Non-pigmented ciliary epithelial cell (primary cell): ENCODE measurements at places on chromosomes 2 and 18.

- no peak for DNase-seq
These were observed 5.4 kb downstream of the NPPC start for GRCh38 chr2:231920795-231921194.

GRCh38 chr2:223418604-223419199 is 183.5 kb downstream of the SCG2 start:
- DNase-seq = no peak

- DNase-seq = no peak
These were observed 67.3 kb upstream of the TNP1 start for GRCh38 chr2:216927163-216927562.

- DNase-seq = no peak
These were observed 55.8 kb downstream of the DOCK10 start for GRCh38 chr2:224986477-224986876.

DNA sequence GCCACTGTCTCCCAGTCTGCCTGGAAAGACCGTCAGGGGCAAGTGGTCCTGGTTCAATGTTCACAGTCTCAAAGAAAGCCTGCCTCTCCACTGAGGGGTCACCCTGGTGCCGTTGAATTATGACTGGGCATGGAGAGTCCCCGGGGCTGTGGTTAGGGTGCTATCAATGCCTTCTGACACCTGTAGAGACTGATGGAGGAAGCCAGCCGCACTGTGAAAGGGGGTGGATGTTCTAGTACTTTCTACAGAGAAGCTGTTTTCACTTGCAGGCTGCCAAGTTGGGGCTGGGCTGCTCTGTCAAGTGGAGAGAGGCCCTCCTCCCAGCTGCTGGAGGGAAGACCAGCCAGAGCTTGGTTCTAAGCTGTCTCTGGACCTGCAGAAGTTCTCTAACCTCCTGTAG is 80.5 kb downstream of the BCL2L11 start:
- DNase-seq = no peak

GRCh38 chr2:156333274-156333950 is 891 bp upstream of the NR4A2 start:
- DNase-seq = no peak

- DNase-seq = no peak
These were observed 125.3 kb downstream of the COL4A4 start for GRCh38 chr2:227038550-227039189.

DNA sequence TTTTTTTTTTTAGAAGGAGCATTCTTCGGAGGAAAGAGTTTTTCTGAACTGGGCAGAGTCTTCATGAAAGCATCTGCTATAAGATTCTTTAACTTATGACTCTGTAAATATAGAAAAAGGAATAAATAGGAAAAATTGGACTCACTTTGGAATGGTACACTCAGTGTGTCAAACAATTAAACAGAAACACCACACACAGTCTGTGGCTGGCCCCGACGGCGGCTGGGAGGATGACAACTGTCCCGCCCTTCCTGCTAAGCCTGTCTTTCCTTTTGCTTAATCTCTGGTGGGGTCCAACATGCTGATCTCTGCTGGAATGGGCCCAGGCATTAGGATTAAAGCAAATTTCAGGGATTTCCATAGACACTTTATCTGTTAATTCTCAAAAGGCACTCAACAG is 12.5 kb upstream of the RAB31 start:
- no peak for DNase-seq

GRCh38 chr2:134594399-134594798 is 124.4 kb downstream of the TMEM163 start:
- no peak for DNase-seq
